Fibroblast of villous mesenchyme (primary cell): ENCODE measurements at places on chromosomes 6 and 20. TPM values are rescaled to one million over a fixed set of nuclear protein-coding genes. Genes with fewer than 3 reads are reported as not detected.

- DNase-seq, result no peak
Measured at GRCh38 chr20:41087777-41088176, 49.6 kb upstream of the PLCG1 start.

DNA sequence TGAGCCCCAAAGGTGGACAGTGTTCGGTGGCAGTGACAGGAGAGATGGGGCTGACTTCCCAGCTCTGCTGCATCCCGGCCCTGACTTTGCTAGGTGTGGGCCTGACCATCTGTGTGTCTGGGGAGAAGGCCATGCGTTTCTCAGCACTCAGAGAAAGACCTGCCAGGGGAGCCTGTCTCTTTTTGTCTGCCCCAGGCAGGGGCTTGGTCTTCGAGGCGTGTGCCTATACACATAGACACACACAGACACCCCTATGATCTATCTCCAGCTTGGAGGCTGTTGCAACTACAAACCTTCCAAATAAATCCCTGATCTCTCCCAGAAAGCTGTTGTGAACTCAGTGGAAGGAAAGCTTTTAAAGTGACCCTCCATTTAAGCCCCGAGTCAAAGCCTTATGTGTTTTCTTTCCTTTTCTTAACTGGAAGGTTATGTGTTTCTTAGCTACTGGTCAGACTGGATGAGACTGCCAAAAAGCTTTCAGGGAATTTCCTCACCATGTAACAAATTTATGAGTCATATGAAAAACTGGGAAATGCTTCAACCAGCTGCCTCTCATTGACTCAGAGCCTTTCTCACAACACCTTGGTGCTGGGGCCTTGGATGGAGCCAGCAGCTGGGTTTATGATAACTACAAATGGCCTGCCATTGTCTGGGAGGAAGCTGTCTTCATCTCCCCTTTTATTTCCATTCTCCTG lies 102.6 kb downstream of the CDC5L start:
- peak; percentile 94 for DNase-seq

DNA sequence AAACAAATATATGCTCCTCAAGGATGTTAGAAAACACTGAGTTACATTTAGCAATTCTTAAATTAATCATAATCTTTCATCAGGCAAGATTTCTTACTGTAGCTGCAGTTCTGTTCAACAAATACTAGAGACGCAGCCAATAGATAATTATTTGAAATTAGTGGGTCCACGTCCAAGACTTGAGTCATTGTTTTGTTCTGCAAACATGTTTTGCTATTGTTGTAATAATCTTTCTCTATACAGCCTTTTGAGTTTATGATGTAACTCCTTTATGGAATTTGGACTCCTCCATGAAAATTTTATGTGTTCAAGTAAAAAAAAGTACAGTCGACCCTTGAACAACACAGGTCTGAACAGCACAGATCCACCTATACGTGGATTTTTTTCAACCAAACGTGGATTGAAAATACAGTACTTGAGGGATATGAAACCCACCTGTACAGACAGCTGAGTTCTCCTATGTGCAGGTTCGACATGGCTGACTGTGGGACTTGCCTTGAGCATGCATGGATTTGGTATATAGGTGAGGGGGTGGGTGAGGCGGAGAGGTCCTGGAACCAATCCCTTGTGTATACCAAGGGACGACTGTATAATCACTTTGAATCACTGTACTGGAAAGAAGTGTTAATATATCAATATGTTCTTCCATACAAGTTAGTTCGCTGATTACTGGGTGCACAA lies 41.3 kb upstream of the SLC22A16 start:
- DNase-seq, result peak; percentile 17

- DNase-seq, result peak; percentile 50
Measured at GRCh38 chr20:34636648-34637047, 40.2 kb downstream of the PIGU start.

- DNase-seq, result no peak
Measured at GRCh38 chr6:11322252-11322885, 89.9 kb upstream of the NEDD9 start.

DNA sequence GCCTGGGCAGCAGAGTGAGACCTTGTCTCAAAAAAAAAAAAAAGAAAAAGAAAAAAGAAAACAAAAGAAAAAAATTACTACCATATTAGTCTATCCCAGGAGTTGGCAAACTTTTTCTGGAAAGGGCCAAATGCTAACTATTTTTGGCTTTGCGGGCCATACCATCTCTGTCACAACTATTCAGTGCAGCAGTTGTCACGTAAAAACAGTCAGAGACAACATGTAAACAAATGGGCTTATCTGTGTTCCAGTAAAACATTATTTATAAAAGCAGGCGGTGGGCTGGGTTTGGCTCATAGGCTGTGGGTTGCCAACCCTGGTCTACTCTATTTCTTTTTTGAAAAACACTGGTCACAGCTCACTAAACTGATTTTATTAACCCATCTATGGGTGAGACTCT lies 53.4 kb downstream of the EYA2 start:
- peak; percentile 34 for DNase-seq

GRCh38 chr20:38805958-38806854 lies 709 bp downstream of the PPP1R16B start:
- no peak for DNase-seq

The STK38 gene
- total RNA-seq, result 32.9 and 55.3 TPM in 2 replicates

The LST1 gene
- not detected in 2 replicates for total RNA-seq

The FAM184A gene
- total RNA-seq, result under 0.01 TPM in 2 replicates

DNA sequence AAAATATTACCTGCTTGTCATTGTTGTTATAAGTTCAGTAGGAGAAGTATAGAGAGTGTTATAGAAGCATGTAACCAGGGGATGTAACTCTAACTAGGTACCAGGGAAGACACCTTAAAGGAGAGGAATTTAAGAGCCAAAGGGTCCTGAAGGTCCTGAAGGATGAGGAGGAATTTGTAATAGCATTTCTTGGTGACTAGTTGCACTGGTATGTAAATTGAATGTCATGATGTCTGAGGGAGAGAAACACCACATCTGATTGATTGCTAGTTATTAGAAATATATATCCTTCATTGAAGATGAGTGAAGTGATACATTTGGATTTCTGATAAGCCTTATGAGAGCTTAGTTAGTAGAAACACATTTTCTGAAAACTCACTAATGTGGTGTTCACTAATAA lies 643.8 kb downstream of the RFPL4B start:
- DNase-seq, result no peak

- DNase-seq, result no peak
Measured at GRCh38 chr6:148682990-148683389, 63.8 kb upstream of the UST start.

The CLIC5 gene
- not detected in 2 replicates for total RNA-seq

The RAET1G gene
- total RNA-seq, result 1.3 TPM in 2 replicates

DNA sequence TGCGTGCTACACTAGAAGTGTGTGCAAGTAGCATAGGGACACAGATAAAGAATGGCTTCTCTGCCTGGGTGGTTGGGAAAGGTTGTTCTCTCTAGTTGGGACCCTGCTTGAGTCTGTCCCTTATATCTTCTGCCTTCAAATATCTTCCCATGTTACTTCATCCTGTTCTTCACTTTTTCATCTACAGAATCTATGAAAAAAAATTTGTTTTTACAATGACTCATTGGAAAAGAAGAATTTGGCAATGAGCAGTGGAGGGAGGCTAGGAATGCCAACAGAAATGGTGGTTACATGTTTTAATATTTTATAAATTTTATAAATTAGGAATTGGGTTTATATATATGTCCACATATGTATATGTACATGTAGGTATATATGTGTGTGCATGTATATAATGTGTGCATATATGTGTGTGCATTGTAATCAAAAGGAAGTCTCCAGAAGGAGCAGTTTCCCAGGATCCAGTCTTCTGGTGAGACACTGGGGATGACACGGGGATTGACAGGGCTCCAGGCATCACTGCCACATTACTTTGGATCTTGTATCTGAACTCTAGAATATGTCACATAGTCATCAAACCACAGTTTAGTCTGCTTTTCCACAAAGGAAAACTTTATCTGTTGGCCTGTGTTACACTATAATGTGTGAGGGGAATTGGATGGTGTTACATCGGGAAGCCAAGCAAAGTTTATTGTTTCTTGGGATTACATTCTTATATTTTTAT lies 75.3 kb upstream of the RIPOR2 start:
- peak; percentile 60 for DNase-seq

DNA sequence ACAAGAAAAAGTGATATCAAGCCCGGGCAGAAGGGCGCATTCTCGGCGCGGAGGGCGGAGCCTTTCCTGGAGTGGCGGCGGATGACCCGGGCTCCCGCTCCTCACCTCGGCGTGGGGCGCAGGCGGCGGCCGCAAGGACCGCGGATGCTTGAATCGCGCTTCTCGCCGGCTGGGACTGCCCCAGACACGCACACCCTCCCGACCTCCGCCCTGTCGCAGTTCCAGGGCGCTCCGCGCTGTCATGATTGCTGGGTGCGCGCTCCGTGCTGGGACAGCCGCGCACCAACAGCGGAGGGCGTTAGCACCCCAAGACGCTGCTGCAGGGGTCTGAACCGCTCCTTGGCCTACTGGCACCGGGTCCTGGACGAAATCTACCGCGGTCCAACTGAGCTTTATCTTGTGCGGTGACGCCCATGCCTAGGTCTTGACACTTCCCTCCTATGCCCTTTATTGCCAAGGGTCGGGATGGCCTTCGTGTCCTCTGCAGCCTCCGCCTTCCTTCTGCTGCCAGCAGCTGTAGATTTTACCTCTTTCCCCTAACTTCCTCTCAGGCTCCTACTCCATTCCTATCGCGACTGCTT lies 43.3 kb downstream of the IRAK1BP1 start:
- peak; percentile 11 for DNase-seq

The SUPT3H gene
- 7.8 and 10.0 TPM in 2 replicates for total RNA-seq

- DNase-seq, result peak; percentile 39
Measured at GRCh38 chr20:34536798-34537394, 20.7 kb downstream of the DYNLRB1 start.

- DNase-seq, result peak; percentile 85
Measured at GRCh38 chr6:134352786-134353480, 35.0 kb upstream of the SGK1 start.

- no peak for DNase-seq
Measured at GRCh38 chr20:20697325-20697845, 15.1 kb downstream of the RALGAPA2 start.

The TMEM200A gene
- 43.6 and 47.7 TPM in 2 replicates for total RNA-seq

DNA sequence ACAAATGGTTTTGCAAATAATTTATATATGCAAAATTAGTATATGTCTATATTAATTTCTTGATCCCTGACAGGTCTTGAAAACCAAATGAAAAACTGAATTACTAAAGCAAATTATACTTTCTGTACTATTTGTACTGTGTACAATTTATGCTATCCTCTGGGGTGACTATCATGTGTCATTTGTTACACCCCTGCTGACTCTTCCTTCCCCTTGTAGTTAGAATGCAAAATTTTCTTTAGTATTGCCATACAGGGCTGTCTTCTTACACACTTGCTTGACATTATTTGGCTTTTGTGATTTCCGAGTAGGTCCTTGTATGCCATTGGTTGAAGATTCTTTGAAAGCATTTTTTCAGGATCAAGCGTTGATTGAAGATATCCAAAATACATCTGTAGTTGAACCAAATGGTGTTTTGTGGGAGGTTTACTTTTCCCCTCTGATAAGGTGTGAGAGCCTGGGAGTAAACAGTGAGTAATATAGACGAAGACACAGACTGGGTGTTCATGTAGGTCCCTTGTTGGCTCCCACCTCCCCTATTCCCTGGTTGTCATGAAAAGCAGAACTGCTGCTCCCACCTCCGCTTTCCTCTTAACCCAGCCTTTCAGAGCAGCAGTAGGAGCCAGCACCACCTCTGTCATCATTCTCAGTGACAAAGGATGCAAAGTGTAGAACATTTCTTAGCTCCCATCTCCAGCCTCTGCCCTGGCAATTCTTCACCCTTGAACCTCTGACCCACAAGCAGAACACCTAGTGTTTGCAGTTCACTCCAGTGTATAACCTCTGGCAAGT lies 29.0 kb downstream of the NCOA7 start:
- DNase-seq, result no peak

The SLC17A3 gene
- total RNA-seq, result not detected in 2 replicates

- DNase-seq, result no peak
Measured at GRCh38 chr6:109345986-109346385, 36.3 kb downstream of the CD164 start.

DNA sequence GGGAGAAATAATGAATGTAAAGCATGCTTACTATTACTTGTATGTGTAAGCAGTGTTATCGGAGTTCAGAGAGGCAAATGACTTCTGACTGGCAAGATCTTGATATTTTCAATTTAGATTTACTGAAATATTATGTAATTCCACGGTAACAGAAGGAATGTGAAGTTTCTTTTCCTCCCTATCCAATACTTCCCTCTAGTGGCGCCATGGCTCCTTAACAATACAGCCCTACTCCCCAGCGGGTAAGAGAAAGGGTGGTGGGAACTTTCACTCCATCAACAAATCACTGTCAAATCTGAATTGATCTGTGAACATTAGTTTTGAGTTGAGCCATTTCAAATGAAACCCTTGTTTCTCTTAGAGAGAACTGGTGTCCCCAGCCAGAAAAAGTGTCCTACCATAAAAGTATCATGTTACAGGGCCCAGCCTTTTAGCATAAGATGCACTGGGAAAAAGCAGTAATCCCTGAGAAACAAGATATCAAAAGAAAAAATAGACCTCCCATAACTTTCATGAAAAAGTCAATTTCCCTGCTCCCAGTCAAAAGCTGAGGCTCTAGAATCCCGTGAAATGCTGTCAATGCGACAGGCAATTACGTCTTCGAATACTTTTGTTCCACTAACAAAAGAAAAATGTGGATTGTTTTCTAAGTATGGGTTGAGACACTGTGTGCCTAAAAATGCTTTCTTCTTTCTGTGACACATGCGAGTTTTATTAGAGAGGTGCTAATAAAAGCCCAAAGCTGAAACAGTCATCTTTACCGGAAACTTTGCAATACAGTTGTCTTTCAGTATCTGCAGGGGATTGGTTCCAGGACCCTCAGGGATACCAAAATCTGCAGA lies 12.9 kb downstream of the COX7A2 start:
- peak; percentile 67 for DNase-seq

The NOX3 gene
- total RNA-seq, result not detected in 2 replicates

The HFE gene
- total RNA-seq, result 7.4 and 15.5 TPM in 2 replicates

DNA sequence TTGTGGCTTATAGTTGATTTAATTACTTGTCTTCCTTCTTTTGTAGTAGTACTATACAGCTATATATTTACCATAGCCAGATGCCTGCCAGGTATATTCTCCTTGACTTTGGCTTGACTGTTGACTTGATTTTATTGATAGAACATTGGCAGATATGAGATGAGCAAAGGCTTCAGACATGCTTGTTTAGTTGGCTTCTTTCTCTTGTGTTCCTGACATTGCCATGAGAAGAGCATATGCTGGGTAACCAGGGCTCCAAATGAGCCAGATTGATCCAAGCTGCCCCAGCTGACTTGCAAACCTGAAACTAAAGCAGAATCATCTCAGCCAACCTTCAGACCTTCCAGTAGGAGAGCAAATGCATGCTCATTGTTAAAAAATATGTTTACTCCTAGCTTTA lies 508.1 kb upstream of the BTBD3 start:
- no peak for DNase-seq

GRCh38 chr6:110055387-110055735 lies 77.2 kb downstream of the GPR6 start:
- no peak for DNase-seq

GRCh38 chr6:43468240-43468639 lies 9.1 kb upstream of the TJAP1 start:
- no peak for DNase-seq
